Skeletal muscle cell (primary cell): ENCODE measurements at places on chromosomes 12 and 14.

- no peak for DNase-seq
Measured at GRCh38 chr12:121252712-121253345, 42.9 kb downstream of the P2RX4 start.

DNA sequence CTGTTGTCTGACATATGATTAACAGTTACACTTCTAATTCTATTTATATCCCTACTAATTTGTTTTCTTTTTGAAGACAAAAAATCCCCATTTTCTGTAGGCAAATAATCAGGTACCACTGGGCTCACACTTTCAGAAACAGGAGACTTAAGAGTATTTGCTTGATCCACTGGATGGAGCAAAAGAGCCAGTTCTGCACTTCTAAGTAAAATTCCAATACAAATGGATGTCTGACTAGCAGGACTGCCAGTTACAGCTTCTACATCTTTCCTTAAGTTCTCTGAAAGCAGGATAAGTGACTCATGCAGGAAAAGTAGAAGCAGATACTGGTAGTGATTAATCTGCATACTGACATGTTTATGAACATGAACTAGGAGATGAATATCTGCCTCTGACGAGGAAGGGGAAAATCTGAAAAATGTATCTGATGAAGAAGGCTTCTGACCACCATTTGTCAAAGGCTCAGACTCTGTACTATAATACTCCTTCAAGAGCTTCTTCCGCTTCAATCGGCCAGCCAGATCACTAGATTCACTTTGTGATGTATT lies 73.8 kb upstream of the ANKS1B start:
- DNase-seq = peak; percentile 72

DNA sequence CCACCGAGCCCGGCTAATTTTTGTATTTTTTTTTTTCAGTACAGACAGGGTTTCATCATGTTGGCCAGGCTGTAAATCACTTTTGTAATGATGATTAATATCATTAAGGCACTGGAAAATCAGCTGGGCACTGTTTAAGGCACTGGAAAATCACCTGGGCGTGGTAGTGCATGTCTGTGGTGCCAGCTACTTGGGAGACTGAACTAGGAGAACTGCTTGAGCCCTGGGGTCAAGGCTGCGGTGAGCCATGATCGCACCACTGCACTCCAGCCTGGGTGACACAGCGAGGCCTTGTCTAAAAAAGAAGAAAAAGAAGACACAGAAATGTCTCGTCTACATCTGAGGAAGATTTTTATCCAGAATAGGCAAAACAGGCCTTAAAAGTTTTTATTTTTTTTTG lies 12.7 kb downstream of the SLC11A2 start:
- no peak for DNase-seq

DNA sequence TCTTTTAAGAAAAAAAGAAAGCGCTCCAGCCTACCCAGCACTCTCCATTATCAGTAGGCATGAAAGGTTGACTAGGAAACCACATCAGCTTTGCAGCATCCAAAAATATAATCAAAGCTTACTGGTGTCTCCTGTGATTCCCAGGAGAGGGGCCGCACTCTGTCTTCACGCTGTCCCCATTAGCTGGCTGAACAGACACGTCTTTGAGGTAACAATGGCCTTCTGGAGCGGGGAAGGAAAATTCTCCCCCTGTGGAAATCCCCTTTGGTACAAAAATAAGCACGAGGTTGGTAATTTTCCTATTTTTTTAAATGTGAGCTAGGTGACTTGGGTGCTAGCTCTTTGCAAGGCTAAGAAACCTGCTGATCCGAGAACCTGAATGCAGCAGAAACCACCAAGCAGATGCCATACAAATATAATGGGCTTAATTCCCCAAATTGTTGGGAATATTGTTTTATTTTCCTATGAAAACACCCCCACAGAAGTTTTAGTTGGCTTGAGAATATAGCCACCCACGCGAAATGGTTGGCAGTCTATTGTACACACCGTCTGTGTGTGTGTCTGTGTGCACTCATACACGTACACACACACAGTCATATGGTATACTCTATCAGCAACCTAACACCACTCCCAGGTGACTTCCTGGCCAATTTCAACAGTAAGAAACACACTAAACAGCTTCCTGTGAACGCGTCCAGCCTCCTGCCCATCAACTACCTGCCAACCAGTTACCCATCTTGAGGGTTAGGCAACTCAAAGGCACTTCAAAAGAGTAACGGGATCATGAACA lies 71.2 kb downstream of the KSR2 start:
- DNase-seq = no peak

DNA sequence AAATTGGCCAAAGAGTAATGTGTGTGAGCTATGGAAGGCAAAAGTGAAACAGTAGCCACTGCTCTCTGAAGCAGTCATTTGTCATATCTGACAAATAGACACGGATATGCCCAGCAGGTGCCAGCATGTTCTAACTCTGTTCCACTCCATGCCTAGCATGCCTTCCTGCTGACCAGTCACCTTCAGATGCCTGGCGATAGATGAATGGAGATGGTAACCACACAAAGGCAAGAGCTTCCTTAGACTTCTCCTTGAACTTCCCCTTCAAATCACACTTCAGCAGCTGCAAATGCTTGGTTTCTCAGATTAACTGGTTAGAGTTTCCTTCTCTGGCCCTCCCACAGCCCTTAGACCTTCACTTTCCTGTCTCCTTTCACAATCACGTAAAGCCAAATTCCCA lies 429.9 kb downstream of the DAD1 start:
- DNase-seq = no peak

DNA sequence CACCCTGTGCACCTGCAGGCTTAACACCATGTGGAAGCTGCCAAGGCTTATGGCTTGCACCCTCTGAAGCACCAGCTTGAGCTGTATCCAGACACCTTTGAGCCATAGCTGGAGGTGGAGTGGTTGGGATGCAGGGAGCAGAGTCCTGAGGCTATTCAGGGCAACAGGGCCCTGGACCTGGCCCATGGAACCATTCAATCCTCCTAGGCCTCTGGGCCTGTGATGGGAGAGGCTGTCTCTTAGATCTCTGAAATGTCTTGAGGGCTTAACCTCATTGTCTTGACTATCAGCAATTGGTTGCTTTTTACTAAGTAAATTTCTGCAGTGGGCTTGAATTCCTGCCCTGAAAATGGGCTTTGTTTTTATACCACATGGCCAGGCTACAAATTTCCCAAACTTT lies 36.6 kb downstream of the CREBL2 start:
- no peak for DNase-seq

DNA sequence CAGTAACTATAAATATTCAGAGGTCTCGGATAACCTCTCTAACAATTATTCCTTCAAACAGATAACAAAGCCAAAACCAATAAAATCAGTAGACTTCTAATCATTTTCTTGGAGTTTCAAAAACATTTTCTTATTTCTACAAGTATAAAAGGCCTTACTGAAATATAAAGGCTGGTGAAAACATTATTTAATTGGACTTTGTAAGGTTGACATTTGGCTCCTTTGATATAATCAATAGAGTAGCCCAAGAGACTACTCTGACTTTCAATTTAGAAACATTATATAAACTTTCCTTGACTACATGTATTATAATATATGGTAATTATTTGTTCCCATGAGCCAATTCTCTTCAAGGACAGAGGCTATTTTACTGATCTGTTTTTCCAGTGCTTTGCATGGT lies 68.3 kb downstream of the OSBPL8 start:
- DNase-seq = no peak

GRCh38 chr14:49915085-49915484 lies 22.2 kb downstream of the ARF6 start:
- DNase-seq = no peak
